ENCODE measurements at places on chromosomes 12 and 14. TPM values are rescaled to one million over a fixed set of nuclear protein-coding genes. Genes with fewer than 3 reads are reported as not detected.

GRCh38 chr12:118361092-118361404 is 11.7 kb downstream of the TAOK3 start:
- H3K4me3 ChIP-seq = no peak overlapping the region
- H3K27ac ChIP-seq = no peak overlapping the region
- DNase-seq = no peak
- no peaks in the 10 kb centered on the region for H3K27me3 ChIP-seq
- no peaks in the 10 kb centered on the region for H3K36me3 ChIP-seq
- H3K4me1 ChIP-seq = peaks cover 13% of the 10 kb centered on the region

- no peak overlapping the region for H3K27ac ChIP-seq
- no peaks in the 10 kb centered on the region for H3K36me3 ChIP-seq
- no peak overlapping the region for H3K4me3 ChIP-seq
Measured at GRCh38 chr12:22437031-22437806, 102.7 kb upstream of the ST8SIA1 start.

DNA sequence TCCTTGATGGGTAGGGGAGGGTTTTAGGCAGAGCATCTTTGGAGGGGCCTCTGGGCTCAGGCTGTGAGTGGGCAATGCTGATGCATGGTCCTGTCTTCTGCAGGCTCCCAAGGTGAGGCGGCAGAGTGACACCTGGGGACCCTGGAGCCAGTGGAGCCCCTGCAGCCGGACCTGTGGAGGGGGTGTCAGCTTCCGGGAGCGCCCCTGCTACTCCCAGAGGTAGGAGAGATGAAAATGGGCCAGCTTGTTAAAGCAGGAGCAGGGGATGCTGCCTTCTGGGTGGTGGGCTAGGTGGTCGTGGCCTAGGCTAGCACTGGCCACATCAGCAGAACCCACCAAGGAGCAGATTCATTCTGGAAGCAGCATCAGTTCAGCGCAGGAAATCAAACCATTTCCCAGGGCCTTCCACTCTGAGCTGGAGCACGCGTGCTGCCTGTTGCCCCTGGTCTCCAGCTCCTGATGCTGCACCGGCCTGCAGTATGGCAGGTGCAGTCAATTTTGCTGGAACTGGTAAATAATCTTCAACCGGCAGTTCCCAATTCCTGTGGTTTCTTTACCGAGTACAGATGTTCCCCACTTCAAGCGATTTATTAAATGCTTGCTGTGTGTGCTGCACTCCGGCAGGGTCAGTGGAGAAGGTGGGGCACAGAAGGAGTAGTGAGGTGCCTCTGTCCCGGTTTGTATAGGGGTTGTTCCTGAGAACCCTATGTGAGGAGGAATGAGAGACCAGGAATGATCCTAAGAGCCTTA is 7.4 kb downstream of the PAPLN start:
- no peaks in the 10 kb centered on the region for H3K4me1 ChIP-seq
- peaks cover 6% of the 10 kb centered on the region for H3K27me3 ChIP-seq
- H3K27ac ChIP-seq = no peak overlapping the region
- peaks cover 28% of the 10 kb centered on the region for H3K36me3 ChIP-seq

GRCh38 chr12:47268501-47269454 is 189.0 kb upstream of the AMIGO2 start:
- no peaks in the 10 kb centered on the region for H3K36me3 ChIP-seq

GRCh38 chr12:31033681-31034080 is 40.0 kb upstream of the DDX11 start:
- H3K4me1 ChIP-seq = no peaks in the 10 kb centered on the region
- H3K4me3 ChIP-seq = no peak overlapping the region
- H3K27ac ChIP-seq = no peak overlapping the region
- H3K27me3 ChIP-seq = no peaks in the 10 kb centered on the region
- no peak for DNase-seq

DNA sequence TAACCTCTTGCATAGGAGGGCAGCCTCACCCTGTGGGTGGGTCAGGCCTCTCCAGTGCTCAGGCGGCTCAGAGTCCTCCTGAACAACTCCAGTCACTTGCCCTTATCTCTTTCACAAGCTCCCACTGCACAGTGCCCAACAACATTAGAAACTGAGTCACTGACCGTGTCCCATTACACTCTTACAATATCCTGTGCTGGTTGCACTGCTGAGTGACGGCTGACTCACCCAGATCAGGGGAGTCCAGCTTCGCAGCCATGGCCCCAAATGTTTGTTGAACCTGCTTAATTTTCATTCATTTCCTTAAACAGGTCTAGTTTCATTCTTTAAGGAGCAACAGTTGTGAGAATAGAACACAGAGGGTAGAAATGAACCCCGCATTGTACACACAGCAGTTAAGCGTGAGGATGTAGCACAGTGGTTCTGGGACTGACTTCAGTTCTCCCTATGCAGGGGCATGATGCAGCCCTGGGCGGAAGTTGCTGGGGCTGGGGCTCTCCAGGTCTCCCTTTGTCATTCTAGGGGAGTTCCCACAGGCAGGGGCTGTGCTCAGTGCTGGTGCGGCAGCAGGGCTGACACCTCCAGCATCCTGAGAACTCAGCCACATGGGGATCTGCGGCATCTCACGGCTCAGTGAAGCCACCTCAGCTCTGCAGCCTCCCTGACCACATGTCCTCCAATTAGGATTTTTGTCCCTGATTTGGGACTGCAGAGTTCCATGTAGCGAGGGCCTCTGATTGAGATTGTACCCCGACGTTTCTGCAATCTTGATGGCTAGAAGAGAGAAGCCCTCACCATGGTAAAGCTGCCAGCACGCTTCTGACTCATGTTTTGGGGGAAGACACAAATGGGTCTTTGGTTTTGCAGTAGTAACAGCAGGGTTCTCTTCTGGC is 16.1 kb downstream of the GPR68 start:
- no peaks in the 10 kb centered on the region for H3K4me1 ChIP-seq
- DNase-seq = no peak
- no peak overlapping the region for H3K27ac ChIP-seq
- peaks cover 32% of the 10 kb centered on the region for H3K36me3 ChIP-seq
- no peak overlapping the region for H3K4me3 ChIP-seq
- no peaks in the 10 kb centered on the region for H3K27me3 ChIP-seq

- no peaks in the 10 kb centered on the region for H3K36me3 ChIP-seq
- no peak for DNase-seq
- no peak overlapping the region for H3K4me3 ChIP-seq
- H3K27ac ChIP-seq = no peak overlapping the region
- no peaks in the 10 kb centered on the region for H3K27me3 ChIP-seq
Measured at GRCh38 chr14:66046035-66046434, 440.1 kb upstream of the CCDC196 start.

DNA sequence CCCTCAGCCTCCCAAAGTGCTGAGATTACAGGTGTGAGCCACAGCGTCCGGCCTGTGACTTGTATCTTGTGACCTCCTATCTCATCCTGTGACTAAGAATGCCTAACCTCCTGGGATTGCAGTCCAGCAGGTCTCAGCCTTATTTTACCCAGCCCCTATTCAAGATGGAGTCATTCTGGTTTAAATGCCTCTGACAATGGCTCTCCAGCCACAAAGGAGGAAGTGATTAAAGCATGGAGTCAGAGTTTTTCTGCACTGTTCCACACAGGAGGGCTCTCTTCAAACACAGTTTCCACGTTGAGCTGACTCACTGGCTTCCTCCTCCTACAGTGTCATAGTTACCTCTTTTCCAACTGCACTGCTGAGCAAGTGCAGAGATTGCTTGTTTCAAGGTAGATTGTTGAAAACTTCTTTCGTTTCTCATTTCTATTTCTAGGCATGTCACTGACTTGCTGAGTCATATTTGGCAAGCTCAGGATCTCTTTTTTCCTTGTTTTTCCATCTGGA is 383.8 kb downstream of the PCNX1 start:
- H3K27ac ChIP-seq = no peak overlapping the region
- H3K36me3 ChIP-seq = no peaks in the 10 kb centered on the region
- peaks cover 4% of the 10 kb centered on the region for H3K4me1 ChIP-seq
- no peak for DNase-seq

- no peaks in the 10 kb centered on the region for H3K27me3 ChIP-seq
- H3K4me3 ChIP-seq = no peak overlapping the region
- H3K36me3 ChIP-seq = no peaks in the 10 kb centered on the region
- no peak for DNase-seq
- H3K27ac ChIP-seq = no peak overlapping the region
Measured at GRCh38 chr14:48243900-48244299, 568.5 kb upstream of the MDGA2 start.

DNA sequence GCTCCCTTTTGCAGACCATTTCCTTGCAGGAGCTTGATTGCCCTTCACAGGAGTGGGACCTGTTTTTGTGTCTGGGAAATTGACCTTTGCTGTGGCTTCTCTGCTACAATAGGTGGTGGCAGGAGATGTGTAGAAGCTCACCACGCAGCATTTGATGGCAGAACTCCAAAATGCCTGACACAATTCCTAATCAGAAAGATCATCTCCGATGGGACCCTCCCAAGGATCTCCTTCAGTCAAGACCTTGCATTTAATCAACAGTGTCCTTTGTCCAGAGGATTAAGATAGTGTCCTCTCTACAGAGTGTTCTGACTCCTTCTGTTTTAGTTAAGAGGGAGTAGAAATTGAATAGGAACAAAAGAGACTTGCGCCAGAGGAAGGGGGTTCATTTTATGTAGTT is 83.6 kb upstream of the DDHD1 start:
- H3K27ac ChIP-seq = no peak overlapping the region
- no peak overlapping the region for H3K4me3 ChIP-seq
- H3K4me1 ChIP-seq = no peaks in the 10 kb centered on the region
- H3K36me3 ChIP-seq = no peaks in the 10 kb centered on the region
- no peaks in the 10 kb centered on the region for H3K27me3 ChIP-seq
- no peak for DNase-seq

DNA sequence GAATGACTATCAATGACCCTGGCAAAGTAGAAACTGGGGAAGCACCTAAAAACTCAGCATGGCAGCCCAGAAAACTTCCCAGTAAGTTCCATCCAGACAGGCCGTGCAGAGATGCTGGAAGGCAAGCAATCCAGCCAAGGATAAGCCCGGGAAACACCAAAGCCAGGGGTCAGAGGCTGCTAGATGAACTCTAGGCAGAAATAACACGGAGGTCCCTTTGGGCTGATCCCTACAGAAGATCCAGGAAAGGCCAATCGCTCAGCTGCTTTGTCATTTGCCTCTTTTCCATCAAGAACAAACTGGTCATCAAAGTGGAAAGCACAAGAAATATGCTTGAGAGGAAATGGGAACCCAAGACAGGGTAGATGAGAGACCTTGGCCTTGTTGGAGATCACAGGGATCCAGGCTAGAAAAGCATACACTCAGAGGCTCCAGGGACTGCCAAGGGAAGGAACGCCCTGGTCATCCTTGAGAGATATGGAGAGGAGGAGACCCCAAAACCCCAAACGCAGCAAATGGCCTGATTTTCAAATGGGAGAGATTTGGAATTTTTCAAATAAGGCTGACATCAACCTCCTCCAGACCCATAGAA is 6.5 kb downstream of the KRT79 start:
- no peak for DNase-seq
- H3K27ac ChIP-seq = no peak overlapping the region
- no peak overlapping the region for H3K4me3 ChIP-seq
- no peaks in the 10 kb centered on the region for H3K4me1 ChIP-seq
- peaks cover 2% of the 10 kb centered on the region for H3K27me3 ChIP-seq

Gene IFNG
- 0.13 TPM for polyA plus RNA-seq

Gene DLGAP5
- 11.6 TPM for polyA plus RNA-seq

Gene GNB3
- 5.9 TPM for polyA plus RNA-seq

Gene NTF3
- polyA plus RNA-seq = 2.1 TPM

Gene KRT80
- polyA plus RNA-seq = 0.45 TPM

All from large intestine (tissue), 12 donors.